ENCODE measurements at places on chromosomes 2 and 18.

GRCh38 chr2:24981411-24982136 lies 9.8 kb upstream of the DNAJC27 start:
- no peaks in the 10 kb centered on the region for H3K27me3 ChIP-seq
- no peak overlapping the region for H3K27ac ChIP-seq
- peaks cover 9% of the 10 kb centered on the region for H3K36me3 ChIP-seq
- H3K4me1 ChIP-seq: peaks cover 24% of the 10 kb centered on the region

DNA sequence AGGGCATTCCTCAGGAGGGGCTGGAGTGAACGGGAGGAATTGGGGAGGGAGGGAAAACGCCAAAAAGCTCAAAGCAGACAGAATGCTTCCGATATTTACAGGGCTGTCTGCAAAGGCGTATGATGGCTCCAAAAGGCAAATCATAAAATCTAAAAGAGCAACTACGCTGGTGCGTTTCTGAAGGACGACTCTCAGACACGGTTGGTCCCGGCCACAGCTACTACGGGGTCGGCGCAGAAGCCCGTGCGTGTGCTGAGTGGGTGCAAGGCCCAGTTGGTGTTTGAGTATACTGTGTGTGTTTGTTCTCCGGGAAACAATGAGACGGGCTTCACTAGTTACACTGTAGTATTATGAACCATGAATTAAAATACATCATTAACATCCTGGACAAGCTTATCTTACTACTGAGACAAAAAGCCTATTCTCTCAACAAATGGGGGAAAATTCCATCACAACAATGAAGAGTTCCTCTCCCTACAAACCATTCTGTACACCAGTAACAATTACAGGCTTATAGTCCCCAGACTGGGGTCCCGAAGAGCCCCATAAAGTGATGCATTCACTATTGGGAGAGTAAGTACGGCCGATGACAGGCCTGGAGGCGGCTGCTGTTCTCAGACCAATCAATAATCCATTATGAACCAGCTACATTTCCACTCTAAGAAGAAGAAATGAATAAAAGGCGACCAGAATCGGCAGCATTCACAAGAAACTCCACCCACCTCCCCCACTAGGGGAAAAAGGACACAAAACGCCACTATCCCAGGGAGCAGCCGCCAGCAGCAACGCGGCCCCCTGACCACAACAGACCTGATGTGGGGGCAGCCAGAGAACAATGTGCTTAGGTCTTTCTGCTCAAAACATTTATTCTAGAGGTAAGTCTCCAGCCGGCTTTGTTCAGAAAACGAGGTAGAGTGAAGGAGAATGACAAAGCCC lies 43.4 kb downstream of the ZNF516 start:
- H3K27ac ChIP-seq: peak overlapping the region; percentile 80
- peaks cover 26% of the 10 kb centered on the region for H3K36me3 ChIP-seq
- no peaks in the 10 kb centered on the region for H3K27me3 ChIP-seq
- peaks cover 100% of the 10 kb centered on the region for H3K4me1 ChIP-seq
- H3K4me3 ChIP-seq: peak overlapping the region; percentile 85

- no peak for DNase-seq
- peaks cover 4% of the 10 kb centered on the region for H3K27me3 ChIP-seq
- H3K4me3 ChIP-seq: no peak overlapping the region
Measured at GRCh38 chr2:162277381-162277780, 34.1 kb upstream of the FAP start.

DNA sequence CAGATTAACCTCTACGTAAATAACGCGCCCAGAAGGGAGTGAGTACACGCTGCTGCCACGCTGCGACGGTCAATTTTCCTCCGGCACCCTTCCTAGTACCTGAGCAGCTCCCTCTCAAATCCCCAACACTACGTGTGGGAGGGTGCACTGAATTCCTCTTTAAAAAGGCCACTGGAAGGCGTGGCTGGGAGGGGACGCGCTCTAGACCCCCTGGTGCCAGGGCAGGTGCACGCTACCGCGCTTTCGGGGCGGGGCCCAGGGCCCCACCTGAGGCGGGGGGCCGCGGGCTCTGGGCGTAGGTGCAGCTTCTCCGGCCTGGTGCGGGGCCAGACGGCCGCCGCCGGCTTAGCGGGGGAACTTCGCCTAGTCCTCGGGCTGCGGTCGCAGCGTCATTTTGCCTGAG lies 668 bp upstream of the ANKRD12 start:
- H3K36me3 ChIP-seq: peaks cover 23% of the 10 kb centered on the region
- peak overlapping the region; percentile 99 for H3K27ac ChIP-seq
- H3K27me3 ChIP-seq: peaks cover 2% of the 10 kb centered on the region
- peaks cover 40% of the 10 kb centered on the region for H3K4me1 ChIP-seq

DNA sequence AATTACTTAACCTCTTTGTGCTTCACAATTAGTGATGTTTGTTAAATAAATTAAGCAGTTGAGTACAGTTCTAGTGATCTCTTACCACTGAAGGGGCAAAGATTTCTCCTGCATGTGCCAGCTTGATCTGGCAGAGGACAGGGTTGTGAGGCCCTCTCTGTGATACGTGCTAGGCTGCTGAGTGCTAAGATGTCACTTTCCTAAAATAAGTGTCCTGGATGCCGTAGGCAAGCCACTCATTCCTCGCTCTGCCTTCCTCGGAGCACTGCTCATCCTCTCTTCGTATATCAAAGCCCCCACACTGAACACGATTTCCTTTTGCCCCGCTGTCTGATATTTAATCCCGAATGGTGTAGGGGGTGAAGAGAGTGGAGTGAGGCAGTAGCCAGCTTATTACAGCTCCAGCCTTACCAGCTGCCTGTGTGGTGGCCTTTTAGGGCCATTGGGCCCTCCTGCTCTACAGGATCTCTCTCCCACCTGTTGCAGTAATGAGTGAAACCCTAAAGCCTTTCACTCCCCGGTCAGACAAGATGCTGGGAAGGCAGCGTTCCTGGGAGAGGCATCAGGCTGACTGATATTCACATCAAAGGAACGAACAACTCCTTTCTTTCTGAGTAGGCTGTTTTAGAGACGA lies 40.5 kb downstream of the PTPRM start:
- no peak for DNase-seq
- H3K4me1 ChIP-seq: peaks cover 57% of the 10 kb centered on the region
- peak overlapping the region; percentile 89 for H3K27ac ChIP-seq
- H3K36me3 ChIP-seq: peaks cover 5% of the 10 kb centered on the region
- no peak overlapping the region for H3K4me3 ChIP-seq

DNA sequence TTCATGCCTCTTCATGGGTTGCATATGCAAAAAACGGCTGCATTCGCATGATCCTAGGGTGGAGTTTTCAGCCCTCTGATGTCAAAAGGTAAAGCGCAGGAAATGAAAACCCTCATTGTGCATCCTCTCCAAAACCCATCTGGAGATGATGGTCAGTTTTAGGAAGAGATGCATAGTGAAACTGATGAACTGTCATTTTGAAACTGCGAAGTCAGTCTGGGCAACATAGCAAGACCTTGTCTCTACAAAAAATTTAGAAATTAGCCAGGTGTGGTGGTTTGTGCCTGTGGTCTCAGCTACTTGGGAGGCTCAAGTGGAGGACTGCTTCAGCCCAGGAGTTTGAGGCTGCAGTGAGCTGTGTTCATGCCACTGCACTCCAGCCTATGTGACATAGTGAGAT lies 2.5 kb upstream of the TTLL4 start:
- no peak for DNase-seq
- no peak overlapping the region for H3K4me3 ChIP-seq
- peaks cover 11% of the 10 kb centered on the region for H3K4me1 ChIP-seq
